A549 treated with Mapracorat at 1 μM for 4 hours (cell line): ENCODE measurements at places on chromosomes 16 and 17. TPM values are rescaled to one million over a fixed set of nuclear protein-coding genes. Genes with fewer than 3 reads are reported as not detected.

MPV17L gene
- total RNA-seq: 4.3 to 6.9 TPM (median 5.2 TPM) in 5 replicates

TP53TG3 gene
- 0.17 to 0.81 TPM (median 0.49 TPM) in 4 of 5 replicates, not detected in the other for total RNA-seq

PRCD gene
- total RNA-seq: not detected in 5 replicates

HOXB3 gene
- 4.2 to 6.1 TPM (median 5.1 TPM) in 5 replicates for total RNA-seq

TEKT1 gene
- 0.04 to 0.23 TPM (median 0.07 TPM) in 4 of 5 replicates, not detected in the other for total RNA-seq

CYTH1 gene
- total RNA-seq: 53.6 to 72.2 TPM (median 63.6 TPM) in 5 replicates

DRC7 gene
- total RNA-seq: 0.27 TPM in 1 of 5 replicates, not detected in the others

GCGR gene
- 0.08 to 0.64 TPM (median 0.35 TPM) in 4 of 5 replicates, not detected in the other for total RNA-seq

SLC6A2 gene
- 0.07 to 0.09 TPM in 2 of 5 replicates, not detected in the others for total RNA-seq
